GM12891 (cell line): ENCODE measurements at places on chromosomes 1 and 21.

DNA sequence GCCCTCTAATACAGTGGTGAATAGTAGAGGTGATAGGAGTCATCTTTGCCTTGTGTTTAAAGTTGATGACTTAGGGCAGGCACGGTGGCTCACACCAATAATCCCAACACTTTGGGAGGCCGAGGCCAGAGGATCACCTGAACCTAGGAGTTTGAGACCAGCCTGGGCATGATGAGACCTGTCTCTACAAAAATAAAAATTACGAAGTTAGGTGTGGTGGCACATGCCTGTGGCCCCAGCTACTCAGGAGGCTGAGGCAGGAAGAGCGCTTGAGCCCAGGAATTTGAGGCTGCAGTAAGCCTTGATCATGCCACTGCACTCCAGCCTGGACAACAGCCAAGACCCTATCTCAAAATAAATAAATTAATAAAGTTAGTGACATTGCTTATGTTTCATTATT is 26.6 kb downstream of the CAPZA1 start:
- DNase-seq: no peak

GRCh38 chr1:41920658-41921057 is 1.9 kb upstream of the HIVEP3 start:
- no peak for DNase-seq

GRCh38 chr1:153553830-153554541 is 4.9 kb upstream of the S100A3 start:
- no peak for DNase-seq

- DNase-seq: no peak
Observed at GRCh38 chr1:226302731-226303130, 6.2 kb downstream of the LIN9 start.

DNA sequence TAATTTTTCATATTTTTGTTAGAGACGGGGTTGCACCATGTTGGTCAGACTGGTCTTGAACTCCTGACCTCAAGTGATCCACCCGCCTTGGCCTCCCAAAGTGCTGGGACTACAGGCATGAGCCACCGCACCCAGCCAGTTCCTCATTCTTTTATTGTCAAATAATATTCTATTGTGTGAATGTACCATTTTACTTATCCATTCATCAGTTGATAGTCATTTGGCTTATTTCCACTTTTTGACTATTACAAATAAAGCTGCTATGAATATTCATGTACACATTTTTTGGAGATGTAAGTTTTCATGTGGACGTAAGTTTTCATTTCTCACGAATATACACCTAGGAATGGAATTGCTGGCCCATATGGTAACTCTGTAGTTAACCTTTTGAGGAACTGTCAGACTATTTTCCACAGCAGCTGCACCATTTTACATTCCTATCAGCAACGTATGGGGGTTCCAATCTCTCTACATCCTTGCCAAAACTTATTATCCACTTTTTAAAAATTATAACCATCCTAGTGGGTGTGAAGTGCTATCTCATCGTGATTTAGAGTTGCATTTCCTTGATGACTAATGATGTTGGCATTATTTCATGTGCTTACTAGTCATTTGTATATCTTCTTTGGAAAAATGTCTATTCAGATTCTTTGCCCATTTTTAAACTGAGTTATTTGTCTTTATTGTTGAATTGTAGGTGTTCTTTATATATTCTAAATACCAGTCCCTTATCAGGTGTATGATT is 12.7 kb downstream of the PACC1 start:
- no peak for DNase-seq

- DNase-seq: no peak
Observed at GRCh38 chr21:43370888-43371570, 55.9 kb downstream of the SIK1 start.

DNA sequence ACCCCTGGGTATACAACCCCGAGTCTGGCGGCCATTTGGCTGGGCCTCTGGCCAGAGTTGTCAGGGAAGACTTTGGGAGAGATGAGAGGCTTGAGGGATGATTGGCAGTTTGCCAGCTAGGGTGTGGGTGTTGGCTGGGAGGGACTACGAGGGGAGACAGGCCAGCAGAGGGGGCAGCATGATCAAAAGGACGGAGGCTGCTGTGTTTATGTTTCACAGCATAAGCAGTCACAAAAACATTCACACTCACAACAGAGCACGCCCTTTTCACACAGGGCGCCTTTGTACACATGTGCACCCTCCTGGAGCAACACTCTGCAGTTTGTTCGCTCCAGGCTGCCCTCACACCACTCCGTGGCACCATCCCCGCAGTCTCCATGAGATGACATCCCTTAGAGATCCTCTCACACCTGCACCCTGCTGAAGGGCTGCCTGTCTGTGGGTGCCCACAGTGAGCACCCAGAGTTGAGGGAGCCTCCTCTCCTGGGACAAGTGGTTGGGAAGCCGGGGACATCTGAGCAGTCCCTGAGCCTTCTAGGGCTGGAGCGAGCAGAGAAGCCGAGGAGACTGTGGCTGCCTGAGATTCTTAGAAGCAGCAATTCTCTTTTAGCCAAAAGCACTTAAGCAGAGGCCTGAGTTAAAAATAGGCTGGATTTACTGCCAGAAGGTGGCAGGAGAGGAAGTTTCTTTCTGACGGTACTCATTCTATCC is 15.4 kb downstream of the EFNA3 start:
- no peak for DNase-seq

- DNase-seq: no peak
Observed at GRCh38 chr1:155081472-155082300, 3.0 kb downstream of the EFNA3 start.

- no peak for DNase-seq
Observed at GRCh38 chr1:96865731-96866685, 144.4 kb downstream of the PTBP2 start.

DNA sequence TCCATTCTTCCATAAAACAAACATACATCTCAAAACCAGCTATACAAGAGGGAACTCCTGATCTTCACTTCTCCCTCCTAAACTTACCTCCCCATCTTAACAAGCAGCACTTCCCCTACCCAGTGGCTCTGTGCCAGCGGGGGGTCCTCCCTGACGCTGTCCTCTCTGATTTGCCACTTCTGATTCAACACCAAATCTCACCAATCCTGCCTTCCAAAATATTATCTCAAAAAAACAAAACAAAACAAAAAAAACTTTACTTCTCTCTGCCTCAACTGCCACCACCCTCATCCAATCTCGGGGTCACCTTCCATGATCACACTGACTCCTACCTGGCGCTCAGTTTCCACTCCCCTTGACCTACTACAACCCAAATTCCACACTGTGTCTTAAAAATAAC is 72.8 kb downstream of the SLC45A1 start:
- DNase-seq: no peak

GRCh38 chr1:4965346-4966075 is 311.1 kb downstream of the AJAP1 start:
- DNase-seq: no peak

GRCh38 chr1:72777918-72778317 is 495.6 kb upstream of the NEGR1 start:
- no peak for DNase-seq

GRCh38 chr1:222009105-222009730 is 267.3 kb upstream of the DUSP10 start:
- no peak for DNase-seq

DNA sequence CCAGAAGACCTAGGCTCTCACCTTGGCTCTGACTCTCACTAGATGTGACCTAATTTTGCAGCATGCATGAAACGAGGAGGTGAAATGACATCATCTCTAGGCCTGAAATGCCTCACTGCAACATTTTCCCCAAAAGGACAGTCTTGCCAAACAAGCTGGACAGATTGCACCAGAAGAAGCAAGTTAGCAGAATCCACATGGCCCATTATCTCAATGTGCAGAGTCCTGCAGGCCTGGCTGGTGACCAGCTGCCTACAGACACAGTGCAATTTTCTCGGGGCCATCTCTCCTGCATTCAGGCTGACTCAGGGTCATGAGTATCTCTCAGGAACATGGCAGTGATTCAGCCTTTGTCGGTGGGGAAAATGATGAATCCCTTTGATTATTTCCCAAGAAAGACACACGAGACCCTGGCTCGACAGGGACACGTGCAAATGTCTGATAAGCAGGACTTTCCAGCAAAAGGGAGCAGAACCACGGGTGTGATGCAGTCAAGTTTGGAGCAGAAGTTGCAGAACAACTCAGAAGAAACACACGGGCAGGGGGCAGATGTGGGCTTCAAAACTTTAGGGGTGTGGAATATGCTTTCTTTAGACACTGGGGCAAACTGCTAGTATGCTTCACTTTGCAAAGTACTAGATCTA is 38.7 kb downstream of the TRIM67 start:
- no peak for DNase-seq

GRCh38 chr1:12202577-12202976 is 27.3 kb upstream of the VPS13D start:
- no peak for DNase-seq
